ENCODE measurements at places on chromosomes 1 and 21. TPM values are rescaled to one million over a fixed set of nuclear protein-coding genes. Genes with fewer than 3 reads are reported as not detected.

GRCh38 chr1:51907079-51907702, 28.7 kb upstream of the NRDC start:
- DNase-seq, result no peak
- H3K36me3 ChIP-seq, result no peaks in the 10 kb centered on the region
- H3K4me1 ChIP-seq, result no peaks in the 10 kb centered on the region
- no peaks in the 10 kb centered on the region for H3K27me3 ChIP-seq

GRCh38 chr1:87113313-87113712, 198.9 kb downstream of the HS2ST1 start:
- H3K36me3 ChIP-seq, result no peaks in the 10 kb centered on the region
- H3K27me3 ChIP-seq, result no peaks in the 10 kb centered on the region

DNA sequence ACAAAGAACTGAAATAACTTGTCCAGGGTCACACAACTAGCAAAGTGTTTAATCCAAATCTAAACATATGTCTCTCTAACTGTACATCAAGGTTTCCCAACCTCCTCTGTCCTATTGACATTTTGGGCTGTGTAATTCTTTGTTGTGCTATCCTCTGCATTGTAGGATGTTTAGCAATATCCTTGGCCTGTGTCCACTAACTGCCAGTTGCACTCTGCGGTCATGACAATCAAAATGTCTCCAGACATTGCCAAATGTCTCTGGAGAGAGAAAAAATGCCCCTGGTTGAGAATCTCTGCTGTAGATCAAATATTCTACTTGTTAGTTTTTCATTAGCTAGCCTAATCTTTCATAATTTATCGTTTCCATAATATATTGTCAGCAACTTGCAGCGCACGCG, 353.4 kb upstream of the NEGR1 start:
- DNase-seq, result no peak
- no peak overlapping the region for H3K27ac ChIP-seq
- H3K4me3 ChIP-seq, result no peak overlapping the region
- H3K36me3 ChIP-seq, result no peaks in the 10 kb centered on the region
- H3K27me3 ChIP-seq, result no peaks in the 10 kb centered on the region

DNA sequence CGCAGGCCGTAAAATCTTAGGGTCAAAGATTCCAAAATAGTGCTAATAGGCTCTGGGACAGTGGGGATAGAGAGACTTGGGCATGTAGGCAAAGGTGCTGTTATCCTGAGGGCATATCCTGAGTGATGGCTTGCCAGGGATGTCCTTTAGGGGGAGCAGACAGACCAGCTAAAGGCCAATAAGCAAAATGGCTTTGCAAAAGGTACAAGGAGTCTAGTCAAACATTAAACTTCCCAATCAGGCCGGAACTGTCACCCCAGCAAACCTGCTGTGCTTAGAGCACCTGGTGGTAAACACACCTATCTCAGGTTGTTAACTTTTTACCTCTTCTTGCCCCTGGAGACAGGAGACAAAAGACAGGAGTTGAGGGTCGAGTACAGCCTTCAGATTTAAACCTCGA, 49.1 kb downstream of the TRABD2B start:
- H3K27me3 ChIP-seq, result no peaks in the 10 kb centered on the region
- no peak overlapping the region for H3K27ac ChIP-seq
- H3K36me3 ChIP-seq, result no peaks in the 10 kb centered on the region
- no peak for DNase-seq

GRCh38 chr1:107430540-107431228, 289.8 kb downstream of the NTNG1 start:
- no peak overlapping the region for H3K27ac ChIP-seq
- H3K27me3 ChIP-seq, result no peaks in the 10 kb centered on the region
- no peaks in the 10 kb centered on the region for H3K36me3 ChIP-seq

DNA sequence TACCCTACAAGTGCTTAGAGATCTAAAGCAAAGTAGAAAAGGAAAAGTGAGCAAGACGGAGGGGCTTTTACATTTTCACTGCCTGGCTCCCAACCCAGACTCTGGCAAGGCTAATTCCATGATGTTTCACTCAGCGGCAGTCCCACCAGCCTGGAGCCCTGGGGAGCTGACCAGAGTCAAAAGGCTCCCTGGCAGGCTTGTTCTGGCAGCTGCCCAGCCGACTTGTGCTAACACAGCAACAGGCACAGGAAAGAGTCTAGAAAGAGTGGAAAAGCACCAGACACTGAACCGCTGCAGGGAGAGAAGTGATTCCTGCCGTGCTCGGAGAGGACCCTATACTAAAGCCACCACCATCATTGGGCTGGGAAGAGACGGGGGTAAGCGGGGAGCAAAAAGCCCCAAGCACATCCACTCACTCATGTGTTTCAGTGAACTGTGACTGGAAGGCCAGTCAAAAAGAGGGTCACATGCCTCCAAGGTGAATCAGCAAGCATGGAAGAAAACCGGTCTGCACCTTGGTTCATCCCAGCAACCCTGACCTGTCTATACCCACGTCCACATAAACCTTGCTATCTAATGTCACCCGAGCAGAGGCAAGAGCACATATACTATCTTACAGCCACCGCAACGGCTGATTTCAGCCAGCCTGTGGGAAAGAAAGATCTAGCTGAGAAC, 8.0 kb downstream of the SMIM12 start:
- H3K4me3 ChIP-seq, result no peak overlapping the region
- peaks cover 24% of the 10 kb centered on the region for H3K4me1 ChIP-seq
- H3K27ac ChIP-seq, result peak overlapping the region; percentile 80
- peaks cover 21% of the 10 kb centered on the region for H3K36me3 ChIP-seq

GRCh38 chr1:39754906-39755504, 16.1 kb downstream of the OXCT2 start:
- H3K36me3 ChIP-seq, result peaks cover 87% of the 10 kb centered on the region
- no peak overlapping the region for H3K4me3 ChIP-seq
- H3K27ac ChIP-seq, result no peak overlapping the region
- H3K27me3 ChIP-seq, result no peaks in the 10 kb centered on the region
- H3K4me1 ChIP-seq, result no peaks in the 10 kb centered on the region
- no peak for DNase-seq

- H3K4me3 ChIP-seq, result no peak overlapping the region
- no peak for DNase-seq
- H3K27me3 ChIP-seq, result no peaks in the 10 kb centered on the region
- H3K36me3 ChIP-seq, result no peaks in the 10 kb centered on the region
These were observed 128.9 kb upstream of the ATP1B1 start for GRCh38 chr1:168977618-168978017.

GRCh38 chr1:54853793-54854370, 33.1 kb downstream of the DHCR24 start:
- no peak overlapping the region for H3K27ac ChIP-seq
- DNase-seq, result no peak
- H3K27me3 ChIP-seq, result no peaks in the 10 kb centered on the region

The KANK4 gene
- 1.2 TPM for total RNA-seq

- no peaks in the 10 kb centered on the region for H3K27me3 ChIP-seq
- no peak overlapping the region for H3K4me3 ChIP-seq
- no peaks in the 10 kb centered on the region for H3K36me3 ChIP-seq
- H3K27ac ChIP-seq, result no peak overlapping the region
- DNase-seq, result no peak
These were observed 118.2 kb upstream of the SLC44A3 start for GRCh38 chr1:94701796-94702441.

GRCh38 chr1:77847621-77848080, 40.8 kb upstream of the NEXN start:
- H3K36me3 ChIP-seq, result no peaks in the 10 kb centered on the region
- no peak overlapping the region for H3K4me3 ChIP-seq
- no peaks in the 10 kb centered on the region for H3K4me1 ChIP-seq
- H3K27me3 ChIP-seq, result no peaks in the 10 kb centered on the region
- H3K27ac ChIP-seq, result no peak overlapping the region

The CTSK gene
- total RNA-seq, result 2.2 TPM

The ORC1 gene
- total RNA-seq, result 0.33 TPM

GRCh38 chr1:82786883-82787282, 986.1 kb downstream of the ADGRL2 start:
- H3K27ac ChIP-seq, result no peak overlapping the region
- H3K4me1 ChIP-seq, result no peaks in the 10 kb centered on the region
- no peaks in the 10 kb centered on the region for H3K36me3 ChIP-seq

DNA sequence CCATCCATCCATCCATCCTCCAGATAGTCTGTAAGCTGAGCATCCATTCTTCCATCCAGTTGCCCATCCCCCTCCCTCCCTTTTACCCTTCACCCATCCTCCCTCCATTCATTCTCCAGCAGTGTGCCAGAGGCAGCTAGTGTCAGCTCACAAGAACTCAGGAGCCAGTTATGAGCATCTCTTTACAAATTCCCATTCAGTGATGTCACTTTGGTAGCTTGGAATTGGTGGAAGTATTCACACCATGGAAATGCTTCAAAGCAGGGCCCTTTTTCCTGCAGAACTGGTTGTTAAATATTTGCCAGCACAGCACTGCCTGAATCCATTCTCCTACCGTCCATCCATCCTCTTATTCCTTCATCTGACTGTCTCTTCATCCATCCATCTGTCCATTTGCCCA, 72.5 kb downstream of the ARHGEF10L start:
- no peaks in the 10 kb centered on the region for H3K4me1 ChIP-seq
- H3K4me3 ChIP-seq, result no peak overlapping the region
- no peak overlapping the region for H3K27ac ChIP-seq

The SIPA1L2 gene
- total RNA-seq, result 18.5 TPM

DNA sequence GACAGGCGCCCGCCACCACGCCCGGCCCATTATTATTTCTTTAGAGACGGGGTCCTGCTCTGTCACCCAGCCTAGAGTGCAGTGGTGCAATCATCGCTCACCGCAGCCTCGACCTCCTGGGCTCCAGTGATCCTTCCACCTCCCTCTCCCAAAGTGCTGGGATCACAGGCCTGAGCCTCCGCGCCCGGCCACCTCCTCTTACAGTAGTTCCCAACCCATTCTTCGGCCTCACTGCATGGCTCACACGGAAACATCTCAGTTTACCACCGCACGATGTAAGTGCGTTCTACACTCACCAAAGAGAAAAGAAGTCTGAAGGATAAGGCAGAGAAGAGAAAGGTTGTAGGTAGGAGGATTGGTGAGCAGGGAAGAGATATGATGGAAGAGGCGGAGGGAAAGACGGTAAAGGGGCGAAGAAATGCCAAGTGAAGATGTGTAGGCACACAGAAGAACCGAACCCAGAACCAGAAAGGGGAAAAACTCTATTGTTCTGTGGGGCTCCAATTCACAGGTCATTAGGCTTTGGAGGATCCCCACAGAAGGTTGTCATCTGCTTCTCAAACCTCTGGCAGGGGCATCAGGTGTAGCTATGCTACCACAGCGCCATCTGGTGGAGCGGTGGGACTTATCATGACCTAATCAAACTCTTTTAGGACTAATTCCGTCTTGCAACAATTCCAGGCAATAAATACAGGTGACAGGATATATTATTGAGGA, 504.2 kb downstream of the SMYD3 start:
- no peaks in the 10 kb centered on the region for H3K36me3 ChIP-seq
- no peaks in the 10 kb centered on the region for H3K27me3 ChIP-seq
- peak; percentile 82 for DNase-seq
- no peak overlapping the region for H3K4me3 ChIP-seq
- no peaks in the 10 kb centered on the region for H3K4me1 ChIP-seq
- H3K27ac ChIP-seq, result no peak overlapping the region

The OR2L2 gene
- not detected for total RNA-seq

The TOR1AIP1 gene
- 21.3 TPM for total RNA-seq

DNA sequence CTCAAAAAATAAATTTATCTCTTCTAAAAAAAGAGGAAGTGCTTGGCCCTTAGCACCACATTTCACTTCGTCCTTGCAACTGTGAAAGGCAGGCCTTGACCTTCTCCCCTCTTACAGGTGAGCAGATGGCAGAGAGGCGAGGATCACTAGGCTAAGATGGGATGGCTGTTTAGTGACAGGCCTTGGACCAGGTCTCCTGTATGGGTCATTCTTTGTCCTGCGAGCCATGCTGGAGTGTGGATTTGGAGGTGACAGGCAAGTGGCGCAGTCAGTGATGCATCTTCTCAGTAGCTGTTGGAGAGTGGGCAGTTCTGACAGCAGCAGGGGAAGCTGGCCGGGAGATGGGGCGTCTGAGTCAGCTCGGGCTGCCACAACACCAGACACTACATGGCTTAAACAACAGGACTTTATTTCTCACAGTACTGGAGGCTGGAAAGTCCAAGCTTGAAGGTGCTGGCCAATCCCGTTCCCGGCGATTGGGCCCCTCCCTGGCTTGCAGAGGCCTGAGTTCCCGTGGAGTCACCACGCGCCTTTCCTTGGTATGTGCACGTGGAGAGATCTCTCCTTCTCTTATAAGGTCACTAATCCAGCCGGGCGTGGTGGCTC, 16.5 kb downstream of the SLC27A3 start:
- no peak overlapping the region for H3K4me3 ChIP-seq
- DNase-seq, result no peak
- peaks cover 19% of the 10 kb centered on the region for H3K4me1 ChIP-seq
- H3K27me3 ChIP-seq, result no peaks in the 10 kb centered on the region
- H3K36me3 ChIP-seq, result no peaks in the 10 kb centered on the region

The OR2T35 gene
- not detected for total RNA-seq

DNA sequence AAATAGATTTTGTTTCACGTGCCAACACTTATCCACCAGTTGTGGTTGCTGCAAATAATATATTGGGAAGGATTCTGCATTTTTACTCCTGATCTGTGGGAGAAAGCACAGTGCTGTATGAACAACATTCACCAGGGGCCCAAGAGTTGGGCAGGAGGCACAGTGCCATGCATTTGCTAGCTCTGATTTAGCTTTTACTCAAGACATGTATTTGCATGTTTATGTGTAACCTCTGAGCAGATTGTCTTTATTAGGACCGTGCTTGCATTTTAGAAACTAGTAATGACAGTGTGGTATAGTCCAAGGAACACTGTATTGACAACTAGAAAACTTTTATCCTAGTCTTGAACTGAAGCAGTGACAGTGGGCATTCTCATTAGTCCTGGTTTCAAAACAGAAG, 133.9 kb upstream of the B3GALT2 start:
- no peak for DNase-seq
- no peaks in the 10 kb centered on the region for H3K36me3 ChIP-seq
- no peak overlapping the region for H3K27ac ChIP-seq
- H3K27me3 ChIP-seq, result no peaks in the 10 kb centered on the region
- no peaks in the 10 kb centered on the region for H3K4me1 ChIP-seq
- H3K4me3 ChIP-seq, result no peak overlapping the region

DNA sequence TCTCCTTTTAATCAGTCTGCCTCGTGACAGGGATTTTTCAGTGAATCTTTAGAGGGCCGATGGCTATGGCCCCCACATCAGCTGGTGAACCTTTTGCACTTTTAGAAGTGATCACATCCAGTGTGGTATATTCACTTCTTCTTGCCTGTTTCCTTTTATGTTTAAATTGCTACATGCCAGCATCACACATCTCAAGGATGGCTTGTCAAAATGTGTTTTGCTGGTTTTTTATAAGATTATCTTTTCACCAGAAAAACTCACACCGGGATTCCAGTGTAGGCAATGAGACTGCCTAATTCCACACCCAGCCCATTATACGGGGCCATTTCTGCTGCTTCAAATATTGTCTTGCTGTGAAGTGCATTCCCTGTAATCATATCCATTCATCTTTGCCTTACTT, 1151.7 kb upstream of the ADGRL4 start:
- no peaks in the 10 kb centered on the region for H3K36me3 ChIP-seq
- no peaks in the 10 kb centered on the region for H3K27me3 ChIP-seq
- no peak for DNase-seq
- no peak overlapping the region for H3K27ac ChIP-seq
- H3K4me1 ChIP-seq, result no peaks in the 10 kb centered on the region

The CRP gene
- 103 TPM for total RNA-seq

All from liver (tissue), 10 donors.